ENCODE measurements at places on chromosomes 13 and 19. TPM values are rescaled to one million over a fixed set of nuclear protein-coding genes. Genes with fewer than 3 reads are reported as not detected.

GRCh38 chr13:34678154-34678553 lies 263.9 kb upstream of the NBEA start:
- H3K4me3 ChIP-seq: no peak overlapping the region
- no peaks in the 10 kb centered on the region for H3K27me3 ChIP-seq
- no peak overlapping the region for H3K27ac ChIP-seq

DNA sequence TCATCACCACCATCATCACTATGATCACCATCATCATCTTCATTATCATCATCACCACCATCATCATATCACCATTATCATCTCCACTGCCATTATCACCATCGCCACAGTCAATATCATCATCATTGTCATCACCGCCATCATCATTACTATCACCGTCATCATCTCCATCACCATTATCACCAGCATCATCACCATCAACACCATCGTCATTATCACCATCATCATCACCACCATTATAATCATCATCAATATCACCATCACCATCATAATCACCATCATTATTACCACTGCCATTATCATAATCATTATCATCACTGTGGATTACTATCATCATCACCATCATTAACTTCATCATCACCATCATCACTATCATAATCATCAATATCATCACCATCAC lies 17.3 kb upstream of the ARHGEF18 start:
- H3K27ac ChIP-seq: no peak overlapping the region
- DNase-seq: no peak
- H3K4me3 ChIP-seq: no peak overlapping the region
- H3K27me3 ChIP-seq: no peaks in the 10 kb centered on the region
- H3K4me1 ChIP-seq: no peaks in the 10 kb centered on the region

Gene TPTE2
- polyA plus RNA-seq: 0.13 TPM

Gene CABP5
- not detected for polyA plus RNA-seq

DNA sequence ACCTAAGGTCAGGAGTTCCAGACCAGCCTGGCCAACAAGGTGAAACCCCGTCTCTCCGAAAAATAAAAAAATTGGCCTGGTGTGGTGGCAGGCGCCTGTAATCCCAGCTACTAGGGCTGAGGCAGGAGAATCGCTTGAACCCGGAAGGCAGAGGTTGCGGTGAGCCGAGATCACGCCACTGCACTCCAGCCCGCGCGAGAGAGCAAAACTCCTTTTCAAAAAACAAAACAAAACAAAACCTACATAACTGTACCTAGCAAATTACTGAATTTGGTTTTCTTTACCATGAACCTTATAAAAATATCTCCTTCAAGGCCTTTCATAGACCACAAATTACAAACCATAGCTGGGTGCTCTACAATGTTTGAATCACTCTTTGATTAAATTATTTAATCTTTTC lies 760 bp downstream of the ZNF91 start:
- H3K4me1 ChIP-seq: peaks cover 4% of the 10 kb centered on the region
- H3K27me3 ChIP-seq: no peaks in the 10 kb centered on the region
- H3K27ac ChIP-seq: no peak overlapping the region
- peak overlapping the region; percentile 42 for H3K4me3 ChIP-seq
- DNase-seq: no peak

- no peaks in the 10 kb centered on the region for H3K4me1 ChIP-seq
- no peak overlapping the region for H3K27ac ChIP-seq
- no peaks in the 10 kb centered on the region for H3K36me3 ChIP-seq
- H3K4me3 ChIP-seq: no peak overlapping the region
- no peaks in the 10 kb centered on the region for H3K27me3 ChIP-seq
- no peak for DNase-seq
These were observed 262.7 kb upstream of the KLHL1 start for GRCh38 chr13:70370924-70371323.

DNA sequence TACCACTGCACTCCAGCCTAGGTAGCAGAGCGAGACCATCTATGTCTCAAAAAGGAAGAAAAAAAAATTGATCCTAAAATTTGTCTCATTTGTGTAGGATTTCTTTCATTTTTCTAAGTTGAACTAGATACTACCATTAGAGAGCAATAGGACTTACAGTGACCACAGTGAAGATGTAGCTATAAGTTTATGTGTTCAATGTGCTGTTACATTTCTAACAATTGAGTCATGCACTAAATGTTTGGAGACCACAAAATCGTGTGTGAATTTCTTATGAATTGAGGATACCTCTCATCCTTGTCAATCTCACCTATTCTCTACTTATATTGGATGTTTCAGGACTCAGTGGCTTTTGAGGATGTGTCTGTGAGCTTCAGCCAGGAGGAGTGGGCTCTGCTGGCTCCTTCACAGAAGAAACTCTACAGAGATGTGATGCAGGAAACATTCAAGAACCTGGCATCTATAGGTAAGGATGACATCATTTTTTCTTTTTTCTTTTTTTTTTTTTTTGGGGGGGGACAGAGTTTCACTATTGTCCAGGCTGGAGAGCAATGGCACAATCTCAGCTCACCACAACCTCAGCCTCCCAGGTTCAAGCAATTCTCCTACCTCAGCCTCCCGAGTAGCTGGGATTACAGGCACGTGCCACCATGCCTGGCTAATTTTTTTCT lies 12.8 kb downstream of the ZNF791 start:
- H3K27me3 ChIP-seq: no peaks in the 10 kb centered on the region
- no peak overlapping the region for H3K4me3 ChIP-seq
- DNase-seq: no peak
- no peaks in the 10 kb centered on the region for H3K4me1 ChIP-seq
- H3K36me3 ChIP-seq: peaks cover 10% of the 10 kb centered on the region

DNA sequence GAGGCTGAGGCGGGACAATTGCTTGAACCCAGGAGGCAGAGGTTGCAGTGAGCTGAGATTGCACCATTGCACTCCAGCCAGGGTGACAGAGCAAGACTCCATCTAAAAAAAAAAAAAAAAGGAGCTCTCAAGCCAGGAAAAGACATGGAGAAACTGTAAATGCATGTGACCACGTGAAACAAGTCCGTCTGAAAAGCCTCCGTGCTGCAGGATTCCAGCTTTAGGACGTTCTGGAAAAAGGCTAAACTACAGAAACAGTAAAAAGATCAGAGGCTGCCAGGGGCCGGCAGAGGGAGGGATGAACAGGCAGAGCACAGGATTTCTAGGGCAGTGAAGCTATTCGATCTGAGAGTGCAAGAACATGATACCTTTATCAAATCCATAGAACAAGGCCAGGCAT lies 40.7 kb upstream of the NDUFS7 start:
- no peak overlapping the region for H3K27ac ChIP-seq
- no peak for DNase-seq
- H3K4me3 ChIP-seq: no peak overlapping the region

Measured in aorta (tissue), 5 donors.